ENCODE measurements at places on chromosomes 12 and 14. TPM values are rescaled to one million over a fixed set of nuclear protein-coding genes. Genes with fewer than 3 reads are reported as not detected.
A peak's percentile ranks its signal among the peaks of the same experiment; 100 is the strongest.

GRCh38 chr12:12999959-13000615 lies at the start of gene HEBP1:
HEBP1 (minus strand) TSS chr12:13000265; CDS start chr12:13000114, 151 bp downstream.
- H3K27ac ChIP-seq, result peak within 1 kb of the TSS; percentile 9
- DNase-seq, result peak; percentile 98
- peaks cover 2% of the 10 kb centered on the region for H3K36me3 ChIP-seq
- peak within 1 kb of the TSS; percentile 95 for H3K4me3 ChIP-seq
- H3K4me1 ChIP-seq, result peaks cover 35% of the 10 kb centered on the region

DNA sequence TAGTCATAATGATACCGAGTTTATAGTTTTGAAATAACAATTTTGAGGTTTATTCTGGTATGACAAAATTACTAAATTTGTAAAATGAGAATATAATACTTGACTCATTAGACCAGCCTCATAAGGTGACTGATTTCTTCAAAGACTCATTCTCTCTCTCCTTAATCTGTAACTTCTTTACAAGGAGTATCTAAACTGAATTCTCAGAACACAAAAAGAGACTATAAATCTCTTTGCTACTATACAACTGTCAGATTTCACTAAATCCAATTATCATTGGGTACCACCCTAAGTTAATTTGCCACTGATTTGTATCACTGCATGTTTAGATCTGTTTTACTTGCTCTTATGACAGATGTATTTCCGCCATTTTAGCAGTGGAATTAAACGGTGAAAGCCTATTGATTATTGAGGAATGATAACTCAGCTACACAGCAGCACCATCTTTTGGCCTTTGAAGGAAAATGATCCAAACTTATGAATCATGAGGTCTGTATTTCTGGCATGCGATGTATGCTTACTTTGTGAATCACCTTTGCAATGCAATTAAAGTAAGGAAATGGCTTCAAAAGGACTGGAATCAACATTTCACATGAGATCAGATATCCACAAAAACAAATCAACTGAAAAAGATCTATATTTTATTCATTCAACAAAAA lies 161.2 kb downstream of the RERGL start:
- no peaks in the 10 kb centered on the region for H3K27me3 ChIP-seq
- H3K4me3 ChIP-seq, result no peak overlapping the region
- H3K27ac ChIP-seq, result no peak overlapping the region
- no peaks in the 10 kb centered on the region for H3K36me3 ChIP-seq
- DNase-seq, result no peak

GRCh38 chr12:15253990-15254389 lies 32.8 kb upstream of the RERG start:
- H3K27me3 ChIP-seq, result peaks cover 44% of the 10 kb centered on the region
- no peaks in the 10 kb centered on the region for H3K4me1 ChIP-seq
- peaks cover 1% of the 10 kb centered on the region for H3K36me3 ChIP-seq
- H3K27ac ChIP-seq, result no peak overlapping the region

GRCh38 chr14:95330591-95331370 lies 11.1 kb upstream of the CLMN start:
- H3K27me3 ChIP-seq, result peaks cover 15% of the 10 kb centered on the region
- no peak for DNase-seq
- H3K27ac ChIP-seq, result no peak overlapping the region
- no peaks in the 10 kb centered on the region for H3K36me3 ChIP-seq
- H3K4me3 ChIP-seq, result no peak overlapping the region
- no peaks in the 10 kb centered on the region for H3K4me1 ChIP-seq

GRCh38 chr12:58765653-58766512 lies 154.4 kb downstream of the LRIG3 start:
- no peaks in the 10 kb centered on the region for H3K4me1 ChIP-seq
- no peaks in the 10 kb centered on the region for H3K27me3 ChIP-seq
- no peak for DNase-seq
- H3K4me3 ChIP-seq, result no peak overlapping the region
- no peaks in the 10 kb centered on the region for H3K36me3 ChIP-seq
- no peak overlapping the region for H3K27ac ChIP-seq

GRCh38 chr12:105226219-105226618 lies 9.8 kb downstream of the APPL2 start:
- DNase-seq, result peak; percentile 17
- peaks cover 61% of the 10 kb centered on the region for H3K4me1 ChIP-seq
- peaks cover 27% of the 10 kb centered on the region for H3K36me3 ChIP-seq
- H3K4me3 ChIP-seq, result peak overlapping the region; percentile 36
- H3K27ac ChIP-seq, result no peak overlapping the region
- H3K27me3 ChIP-seq, result no peaks in the 10 kb centered on the region

DNA sequence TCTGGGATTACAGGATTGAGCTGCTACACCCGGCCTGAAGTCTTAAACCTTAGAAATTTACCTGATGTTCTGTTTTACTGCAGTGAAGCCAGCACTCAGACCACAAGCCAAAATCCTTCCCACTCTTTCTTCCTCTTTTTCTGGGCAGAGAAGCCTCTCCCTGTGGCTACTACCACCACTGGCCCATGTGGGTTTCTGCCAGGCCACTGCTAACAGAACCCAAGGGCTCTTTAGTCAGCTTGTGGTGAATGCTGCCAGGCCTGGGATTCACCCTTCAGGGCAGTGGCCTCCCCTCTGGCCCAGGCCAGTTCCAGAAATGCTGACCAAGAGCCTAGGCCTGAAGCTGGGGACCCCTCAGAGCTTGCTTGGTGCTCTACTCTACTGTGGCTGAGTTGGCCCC lies 35.3 kb downstream of the GAS2L3 start:
- no peak overlapping the region for H3K27ac ChIP-seq
- H3K4me1 ChIP-seq, result no peaks in the 10 kb centered on the region
- no peak overlapping the region for H3K4me3 ChIP-seq
- no peaks in the 10 kb centered on the region for H3K36me3 ChIP-seq
- no peak for DNase-seq

GRCh38 chr12:51242120-51242519 lies 3.5 kb downstream of the DAZAP2 start:
- H3K27me3 ChIP-seq, result no peaks in the 10 kb centered on the region
- peaks cover 66% of the 10 kb centered on the region for H3K4me1 ChIP-seq
- H3K4me3 ChIP-seq, result no peak overlapping the region

DNA sequence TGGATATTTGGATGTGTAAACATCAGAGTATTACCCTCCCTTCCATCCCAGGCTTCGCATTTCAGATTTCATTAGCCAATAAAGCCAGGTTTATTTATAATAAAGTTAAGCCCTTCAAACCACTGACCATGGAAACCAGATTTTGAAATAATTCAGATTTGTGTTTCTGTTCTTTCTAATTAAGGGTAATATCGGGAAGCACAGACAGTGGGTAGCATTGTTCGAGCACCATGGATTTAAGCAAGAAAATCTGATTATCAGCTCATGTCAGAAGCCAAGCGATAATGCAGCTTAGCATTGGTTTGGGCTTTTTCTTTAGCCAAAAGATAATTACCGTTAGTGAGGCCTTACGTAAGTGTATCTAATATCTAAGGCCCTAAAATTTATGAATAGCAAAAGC lies 116.1 kb downstream of the C12orf42 start:
- H3K27me3 ChIP-seq, result no peaks in the 10 kb centered on the region
- H3K27ac ChIP-seq, result no peak overlapping the region
- no peaks in the 10 kb centered on the region for H3K4me1 ChIP-seq
- no peak for DNase-seq

- H3K27me3 ChIP-seq, result no peaks in the 10 kb centered on the region
- DNase-seq, result no peak
- H3K4me3 ChIP-seq, result no peak overlapping the region
- no peak overlapping the region for H3K27ac ChIP-seq
- H3K36me3 ChIP-seq, result no peaks in the 10 kb centered on the region
These were observed 201.2 kb upstream of the DDHD1 start for GRCh38 chr14:53354336-53354735.

DNA sequence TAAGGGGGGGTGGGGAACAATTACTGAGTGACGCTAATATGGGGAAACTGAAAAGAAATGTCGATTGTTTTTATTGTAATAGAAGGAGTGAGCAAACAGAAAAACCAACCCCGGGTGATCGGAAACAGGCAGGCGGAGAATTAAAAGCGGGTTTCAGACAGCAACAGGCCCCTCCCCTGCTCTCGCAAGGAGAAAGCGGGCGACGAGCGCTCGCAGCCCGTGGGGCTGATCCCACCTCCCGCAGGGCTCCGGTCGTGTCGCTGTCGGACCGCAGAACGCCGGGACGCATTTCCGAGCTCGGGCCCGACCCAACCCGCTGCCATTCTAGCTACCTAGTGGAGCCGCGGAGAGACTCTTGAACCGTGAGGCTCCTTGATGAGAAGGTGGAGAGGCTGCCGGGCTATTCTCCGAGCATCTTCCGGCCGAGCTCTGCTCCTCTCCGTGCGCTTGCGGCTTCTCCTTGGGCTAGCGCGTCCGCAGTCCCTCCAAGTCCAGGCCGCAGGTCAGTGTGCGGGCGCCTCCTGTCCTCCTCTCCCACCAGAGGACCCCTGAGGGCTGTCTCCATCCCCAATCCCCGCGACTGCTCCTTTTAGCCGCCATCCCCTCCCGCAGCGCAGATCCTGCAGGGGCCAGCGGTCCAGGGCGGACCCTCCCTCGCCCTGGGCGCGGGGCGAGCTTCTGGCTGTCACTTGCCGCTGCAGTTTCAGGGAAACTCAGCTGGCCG lies 4.1 kb upstream of the PAX9 start:
- no peak for DNase-seq
- H3K27me3 ChIP-seq, result peaks cover 89% of the 10 kb centered on the region
- H3K27ac ChIP-seq, result no peak overlapping the region
- H3K4me1 ChIP-seq, result peaks cover 46% of the 10 kb centered on the region
- peak overlapping the region; percentile 63 for H3K4me3 ChIP-seq

GRCh38 chr12:75690296-75690955 lies 179.0 kb upstream of the KRR1 start:
- H3K36me3 ChIP-seq, result no peaks in the 10 kb centered on the region
- no peak for DNase-seq
- H3K4me1 ChIP-seq, result peaks cover 4% of the 10 kb centered on the region
- no peak overlapping the region for H3K4me3 ChIP-seq
- no peak overlapping the region for H3K27ac ChIP-seq

- no peaks in the 10 kb centered on the region for H3K4me1 ChIP-seq
- H3K27ac ChIP-seq, result no peak overlapping the region
- no peaks in the 10 kb centered on the region for H3K36me3 ChIP-seq
- no peak overlapping the region for H3K4me3 ChIP-seq
These were observed 113.0 kb upstream of the NTF3 start for GRCh38 chr12:5318874-5319273.

DNA sequence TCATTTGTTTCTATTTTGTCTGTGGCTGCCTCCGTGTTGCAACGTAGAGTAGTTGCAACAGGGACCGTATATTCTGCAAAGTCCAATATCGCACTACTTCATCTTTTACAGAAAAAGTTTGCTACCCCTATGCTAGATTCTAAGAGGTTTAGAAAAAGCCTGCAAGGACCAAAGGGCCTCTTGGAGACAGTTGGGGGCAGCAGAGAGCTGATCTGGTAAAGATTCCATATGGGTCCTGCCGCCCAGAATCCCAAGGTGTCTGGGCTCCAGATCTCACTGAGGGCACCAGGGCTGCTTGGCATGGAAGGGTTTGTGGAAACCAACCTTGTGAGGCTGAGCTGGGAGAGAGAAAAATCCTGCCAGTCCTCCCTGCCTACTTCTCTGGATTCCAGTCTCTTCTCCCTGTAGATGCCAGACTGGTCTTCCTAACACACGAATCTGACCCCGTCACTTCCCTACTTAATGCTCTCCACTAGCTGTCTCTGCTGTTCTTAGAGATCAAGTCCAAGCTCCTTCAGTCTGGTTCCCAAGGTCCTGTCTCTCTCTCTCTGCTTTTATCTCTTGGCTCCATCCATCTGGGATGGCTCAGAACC lies 74.6 kb downstream of the GLRX5 start:
- DNase-seq, result no peak
- no peak overlapping the region for H3K27ac ChIP-seq
- no peak overlapping the region for H3K4me3 ChIP-seq

GRCh38 chr12:19489168-19489567 lies 49.9 kb downstream of the AEBP2 start:
- no peak for DNase-seq
- H3K36me3 ChIP-seq, result peaks cover 25% of the 10 kb centered on the region
- H3K4me1 ChIP-seq, result peaks cover 53% of the 10 kb centered on the region
- H3K27ac ChIP-seq, result peak overlapping the region; percentile 12
- no peaks in the 10 kb centered on the region for H3K27me3 ChIP-seq

DNA sequence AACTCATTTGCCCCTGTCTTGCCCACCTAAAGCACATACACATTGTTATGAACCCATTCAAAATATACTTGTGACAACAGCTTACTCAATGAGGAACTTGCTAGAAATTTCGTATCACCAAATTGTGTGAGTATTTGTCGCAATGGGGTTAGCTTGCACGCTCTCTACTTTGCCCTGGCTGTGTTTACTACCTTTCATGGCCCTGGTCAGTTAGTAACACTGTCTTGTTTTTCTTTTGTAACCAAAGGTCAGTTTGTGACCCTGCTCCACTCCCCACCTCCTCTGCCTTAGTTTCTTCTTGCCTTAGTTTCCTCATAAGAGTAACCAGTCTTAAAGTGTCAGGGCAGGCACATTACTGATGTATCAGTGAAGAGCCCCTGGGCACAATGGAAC lies 205.8 kb upstream of the EEA1 start:
- H3K4me3 ChIP-seq, result no peak overlapping the region
- peaks cover 47% of the 10 kb centered on the region for H3K4me1 ChIP-seq
- no peak overlapping the region for H3K27ac ChIP-seq
- no peaks in the 10 kb centered on the region for H3K36me3 ChIP-seq
- DNase-seq, result no peak

DNA sequence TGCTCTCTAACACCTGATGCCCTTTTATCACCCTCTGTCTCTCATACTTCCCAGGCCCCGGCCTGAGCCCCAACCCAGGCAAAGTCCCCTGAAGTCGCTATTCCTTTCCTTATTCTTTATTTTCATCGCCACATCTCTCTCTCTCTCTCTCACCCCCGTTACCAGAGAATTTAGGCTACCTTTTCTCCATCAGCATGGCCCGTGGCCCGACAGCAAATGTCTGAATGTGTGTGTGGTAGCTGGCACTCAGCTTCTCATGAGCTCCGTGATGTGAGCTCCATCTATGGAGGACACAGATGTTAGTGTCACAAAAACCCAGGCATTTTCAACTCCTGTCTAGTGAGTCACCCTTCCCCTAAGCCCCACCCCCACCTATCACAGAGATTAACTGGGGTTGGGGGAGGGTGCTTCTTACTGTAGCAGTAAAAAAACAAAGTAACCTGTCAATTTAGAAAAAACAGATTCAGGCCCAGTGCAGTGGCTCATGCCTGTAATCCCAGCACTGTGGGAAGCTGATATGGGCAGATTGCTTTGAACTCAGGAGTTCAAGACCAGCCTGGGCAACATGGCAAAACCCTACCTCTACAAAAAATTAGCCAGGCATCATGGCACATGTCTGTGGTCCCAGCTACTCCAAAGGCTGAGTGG lies 53.8 kb downstream of the VCPKMT start:
- peak overlapping the region; percentile 99 for H3K27ac ChIP-seq
- DNase-seq, result peak; percentile 84
- H3K27me3 ChIP-seq, result no peaks in the 10 kb centered on the region
- peak overlapping the region; percentile 93 for H3K4me3 ChIP-seq

KRT75 gene
- total RNA-seq, result not detected

BICDL1 gene
- total RNA-seq, result 180 TPM

NEUROD4 gene
- not detected for total RNA-seq

CLEC4C gene
- not detected for total RNA-seq

COCH gene
- 2.3 TPM for total RNA-seq

PLEKHH1 gene
- total RNA-seq, result 1.0 TPM

TAS2R9 gene
- not detected for total RNA-seq

HIP1R gene
- 20.0 TPM for total RNA-seq

CISTR gene
- total RNA-seq, result not detected
